Occipital lobe (tissue), 3 donors: ENCODE measurements at places on chromosomes 7 and 10. TPM values are rescaled to one million over a fixed set of nuclear protein-coding genes. Genes with fewer than 3 reads are reported as not detected.
A peak's percentile ranks its signal among the peaks of the same experiment; 100 is the strongest.

- no peak for DNase-seq
Measured at GRCh38 chr7:70788276-70788675, 343.7 kb upstream of the GALNT17 start.

DNA sequence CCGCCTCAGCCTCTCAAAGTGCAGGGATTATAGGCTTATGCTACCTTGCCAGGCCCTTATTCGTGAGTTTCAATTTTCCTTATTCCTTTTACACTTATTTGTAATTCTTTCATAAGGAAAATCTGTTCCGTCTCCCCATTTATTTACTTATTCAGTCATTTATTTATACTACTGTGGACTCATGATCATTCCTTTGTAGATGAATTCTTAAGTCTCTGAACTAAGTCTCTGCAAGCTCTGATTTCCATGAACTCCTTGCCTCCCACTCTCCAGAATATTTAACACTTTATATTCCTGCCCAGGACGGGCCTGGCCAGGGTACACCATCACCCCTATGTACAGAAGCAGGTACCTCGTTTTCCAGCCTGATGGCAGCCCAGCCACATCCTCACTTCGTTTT lies 39.4 kb downstream of the PFKFB3 start:
- DNase-seq, result no peak

GRCh38 chr7:19815546-19815945 lies 42.1 kb upstream of the TMEM196 start:
- no peak for DNase-seq

- DNase-seq, result no peak
Measured at GRCh38 chr7:69692611-69693010, 94.3 kb downstream of the AUTS2 start.

DNA sequence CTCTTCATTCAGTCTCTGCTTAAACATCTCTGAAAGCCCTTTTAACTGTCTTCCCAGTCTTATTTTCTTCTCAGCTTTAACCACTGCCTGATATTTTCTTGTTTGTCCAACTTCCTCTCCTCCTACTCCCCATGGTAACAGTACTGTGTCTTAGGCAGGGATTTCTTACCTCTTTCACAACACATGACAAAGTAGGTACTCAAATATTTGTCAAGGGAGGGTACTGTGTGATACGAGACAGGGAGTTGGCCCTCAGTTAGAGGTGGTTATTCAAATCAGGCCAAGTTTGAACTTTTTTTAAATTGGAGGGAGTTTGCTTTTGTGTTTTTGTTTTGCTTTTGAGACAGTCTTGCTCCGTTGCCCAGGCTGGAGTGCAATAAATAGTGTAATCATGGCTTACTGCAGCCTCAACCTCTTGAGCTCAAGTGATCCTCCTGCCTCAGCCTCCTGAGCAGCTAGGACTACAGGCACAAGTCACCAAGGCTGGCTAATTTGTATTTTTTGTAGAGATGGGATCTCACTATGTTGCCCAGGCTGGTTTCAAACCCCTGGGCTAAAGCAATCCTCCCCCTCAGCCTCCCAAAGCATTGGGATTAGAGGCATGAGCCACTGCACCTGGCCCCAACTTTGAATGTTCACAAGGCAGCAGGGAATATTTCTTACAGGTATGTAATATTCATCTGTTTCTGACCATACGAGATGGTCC lies 2.5 kb upstream of the KPNA7 start:
- DNase-seq, result no peak

DNA sequence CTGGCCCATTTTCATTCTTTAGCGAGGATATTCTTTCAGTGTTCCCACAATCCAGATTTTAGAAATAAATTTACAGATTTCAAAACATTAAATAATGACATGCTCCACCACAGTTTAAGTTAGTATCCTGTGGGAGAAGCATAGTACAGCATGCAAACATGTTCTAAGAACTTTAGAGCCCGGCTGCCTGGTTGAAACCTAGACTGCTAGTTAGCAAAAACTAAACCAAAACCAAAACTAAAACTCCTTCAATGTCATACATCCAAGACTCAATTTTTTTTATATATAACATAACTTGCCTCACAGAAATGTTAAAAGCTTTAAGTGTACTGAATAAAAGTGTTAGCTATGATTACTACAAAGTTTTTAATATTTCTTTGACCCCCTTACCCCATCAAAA lies 17.0 kb downstream of the TRA2A start:
- DNase-seq, result no peak

The CPN1 gene
- not detected for total RNA-seq

The SLC26A5 gene
- total RNA-seq, result not detected

GRCh38 chr10:110625356-110625894 lies 18.7 kb upstream of the RBM20 start:
- no peak for DNase-seq

DNA sequence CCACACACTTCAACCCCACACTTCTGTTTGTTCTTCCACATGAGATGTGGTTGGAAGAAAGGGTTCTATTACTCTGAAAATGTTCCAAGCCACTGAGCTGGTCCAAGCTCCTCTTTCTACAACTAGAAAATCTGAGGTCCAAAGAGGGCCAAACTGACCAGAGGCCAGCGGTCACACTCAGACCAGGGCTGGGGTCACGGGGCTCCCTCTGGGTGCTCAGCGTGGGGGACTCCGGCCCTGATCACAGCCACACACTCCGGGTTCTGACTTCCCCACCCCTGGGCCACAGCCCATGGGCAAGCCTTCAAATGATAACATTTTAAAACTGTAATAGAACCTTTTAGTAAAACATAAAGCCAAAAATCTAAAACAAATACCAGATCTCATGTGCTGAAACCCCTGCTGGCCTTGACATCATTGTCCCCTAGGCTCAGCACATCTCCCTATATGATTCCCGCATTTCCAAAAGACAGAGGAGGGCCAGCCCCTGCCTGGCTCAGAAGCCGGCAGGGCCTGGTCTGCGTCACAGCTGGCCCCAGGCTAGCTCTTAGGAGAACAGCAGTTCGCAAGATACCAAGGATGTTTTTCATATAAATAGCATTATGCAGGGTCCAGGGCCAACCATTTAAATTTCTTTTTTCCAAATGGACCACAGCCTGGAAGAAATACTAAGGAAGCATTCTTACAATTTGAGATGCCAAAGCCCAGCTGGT lies 3.3 kb downstream of the CRYGN start:
- DNase-seq, result no peak

- DNase-seq, result no peak
Measured at GRCh38 chr7:43647339-43647672, 64.4 kb downstream of the STK17A start.

The GDI2 gene
- total RNA-seq, result 474 TPM

- no peak for DNase-seq
Measured at GRCh38 chr10:132611026-132611910, 73.7 kb downstream of the INPP5A start.

The MLXIPL gene
- total RNA-seq, result not detected

DNA sequence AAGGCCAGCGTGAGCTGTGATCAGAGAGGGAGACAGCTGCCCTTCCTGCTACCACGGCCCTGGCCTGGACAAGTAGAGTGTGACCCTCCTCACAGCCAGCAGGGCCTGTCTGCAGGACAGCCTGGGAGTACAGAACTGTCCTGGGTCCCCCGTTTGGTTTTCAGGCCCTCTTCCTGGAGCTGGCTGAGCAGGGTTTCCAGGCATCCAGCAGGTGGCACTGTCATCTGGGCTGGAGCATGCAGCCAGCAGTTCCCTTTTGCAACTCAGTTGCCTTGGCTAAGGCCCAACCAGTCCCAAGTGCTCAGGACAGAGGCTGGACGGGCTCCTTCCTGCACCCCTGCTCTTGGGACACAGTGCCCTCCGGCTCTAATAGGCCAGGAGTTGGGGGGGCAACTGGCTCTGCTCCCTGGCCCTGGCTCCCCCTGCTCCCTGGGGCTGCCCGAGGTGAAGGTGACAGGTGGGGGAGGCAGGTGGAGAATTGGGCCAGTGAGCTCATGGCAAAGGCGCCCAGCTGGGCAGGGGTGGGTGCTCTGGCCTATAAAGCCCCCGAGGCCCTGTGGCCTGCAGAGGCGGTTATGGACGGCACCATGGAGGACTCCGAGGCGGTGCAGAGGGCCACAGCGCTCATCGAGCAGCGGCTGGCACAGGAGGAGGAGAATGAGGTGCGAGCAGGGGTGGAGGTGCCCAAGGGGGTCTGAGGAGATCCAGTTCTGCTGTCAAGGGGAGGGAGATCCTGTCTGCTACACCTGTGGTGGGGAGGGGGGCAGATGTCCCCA lies at the start of gene ANKRD2:
ANKRD2 (plus strand) TSS at position 566 of the 776 bp plus-strand sequence; CDS start at position 576, 10 bp downstream.
- DNase-seq, result peak; percentile 19

DNA sequence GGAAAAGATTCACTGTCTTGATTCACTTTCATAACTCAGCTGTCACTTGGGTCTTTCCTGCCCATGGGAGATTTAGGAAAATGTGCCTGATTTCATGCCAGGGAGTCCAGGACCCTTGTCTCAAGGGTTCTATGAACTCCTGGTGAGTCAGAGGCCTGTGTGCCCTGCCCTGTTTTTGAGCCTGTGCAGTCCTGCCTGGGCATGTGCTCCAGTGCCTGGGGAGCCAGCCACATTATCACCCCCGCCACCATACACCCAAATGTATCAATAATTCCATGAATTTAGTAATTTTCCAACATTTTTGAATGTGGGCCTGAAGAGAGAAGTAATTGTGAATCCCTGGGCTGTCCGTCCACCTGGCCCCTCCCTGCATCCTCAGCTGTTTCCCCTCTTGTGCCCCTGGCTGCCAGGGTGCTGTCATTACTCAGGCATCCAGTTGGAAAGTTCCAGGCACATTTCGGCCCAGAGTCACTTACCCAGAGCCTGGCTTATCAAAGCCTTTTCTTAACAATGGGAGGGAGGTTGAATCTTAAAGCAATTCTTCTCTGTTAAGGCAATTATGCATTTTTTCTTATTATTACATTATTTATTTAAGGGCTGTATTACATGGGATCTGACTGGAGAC lies 287.8 kb upstream of the CDC14C start:
- DNase-seq, result no peak

DNA sequence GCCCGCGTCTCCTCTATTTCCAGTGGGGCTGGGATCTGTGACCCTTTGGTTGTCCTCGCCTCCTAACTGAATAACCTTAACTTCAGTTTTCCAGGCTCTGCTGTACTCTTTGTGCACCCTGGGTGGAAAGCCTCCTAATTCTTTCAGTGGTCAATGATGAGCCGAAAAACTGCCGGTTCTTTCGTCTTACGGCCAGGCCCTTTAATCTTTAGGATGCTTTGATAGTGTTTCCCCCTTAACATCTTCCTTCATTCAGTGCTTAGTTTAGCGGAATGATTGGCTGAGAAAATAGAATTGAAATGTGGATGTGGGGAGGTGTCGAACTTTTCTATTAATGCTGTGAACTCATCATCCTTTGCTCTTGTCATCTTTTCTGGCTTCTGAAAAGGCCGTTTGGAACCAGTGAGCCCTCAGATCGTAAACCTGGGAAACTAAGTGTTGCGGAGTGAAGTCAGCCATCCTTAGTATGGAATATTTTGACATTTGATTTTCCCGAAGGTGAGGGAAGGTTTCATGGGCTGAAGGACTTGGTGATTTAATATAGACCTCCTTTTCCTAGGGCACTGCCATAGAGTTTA lies 847 bp downstream of the GARS1 start:
- DNase-seq, result no peak

GRCh38 chr10:131961047-131961776 lies 20.5 kb downstream of the BNIP3 start:
- DNase-seq, result no peak

The PRKCQ gene
- total RNA-seq, result 1.4 TPM

- peak; percentile 56 for DNase-seq
Measured at GRCh38 chr10:102555781-102556328, 52.1 kb downstream of the SUFU start.

The ADAM22 gene
- 90.6 TPM for total RNA-seq

DNA sequence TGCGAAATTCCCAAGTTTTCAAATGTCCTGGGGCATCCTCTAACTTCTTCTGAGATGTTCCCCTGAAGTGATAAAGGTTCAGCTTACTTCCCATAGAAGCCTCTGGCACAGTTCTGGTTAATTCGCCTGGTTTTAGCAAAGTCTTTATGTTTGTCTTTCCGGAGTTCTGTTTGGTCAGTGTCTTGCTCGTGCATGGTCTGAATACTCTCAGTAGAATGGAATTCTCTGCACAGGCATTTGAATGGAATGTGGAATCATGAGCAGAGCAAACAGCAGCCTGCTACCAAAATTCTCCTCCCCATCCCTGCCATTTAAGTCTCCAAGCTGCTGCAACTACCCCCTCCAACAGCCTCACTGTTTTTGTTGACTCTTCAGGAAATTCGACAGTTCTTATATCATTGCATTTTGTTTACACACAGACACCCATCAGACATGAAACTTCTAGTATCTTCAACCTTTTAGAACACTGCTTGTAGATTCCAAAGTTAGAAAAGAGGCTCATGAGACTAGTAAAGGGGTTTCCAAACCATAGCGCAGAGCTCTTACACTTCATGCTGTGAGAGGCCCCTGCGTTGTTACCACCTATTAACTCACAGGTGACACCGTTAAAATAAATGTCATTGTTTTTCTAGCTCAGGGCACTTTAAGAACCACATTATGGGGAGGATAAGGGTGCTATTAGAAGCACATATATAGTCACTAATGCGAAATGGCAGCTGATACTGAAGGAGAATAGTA lies 129.7 kb downstream of the PLCE1 start:
- no peak for DNase-seq
